Uterus (tissue), 4 donors: ENCODE measurements at places on chromosomes 3 and 15.

DNA sequence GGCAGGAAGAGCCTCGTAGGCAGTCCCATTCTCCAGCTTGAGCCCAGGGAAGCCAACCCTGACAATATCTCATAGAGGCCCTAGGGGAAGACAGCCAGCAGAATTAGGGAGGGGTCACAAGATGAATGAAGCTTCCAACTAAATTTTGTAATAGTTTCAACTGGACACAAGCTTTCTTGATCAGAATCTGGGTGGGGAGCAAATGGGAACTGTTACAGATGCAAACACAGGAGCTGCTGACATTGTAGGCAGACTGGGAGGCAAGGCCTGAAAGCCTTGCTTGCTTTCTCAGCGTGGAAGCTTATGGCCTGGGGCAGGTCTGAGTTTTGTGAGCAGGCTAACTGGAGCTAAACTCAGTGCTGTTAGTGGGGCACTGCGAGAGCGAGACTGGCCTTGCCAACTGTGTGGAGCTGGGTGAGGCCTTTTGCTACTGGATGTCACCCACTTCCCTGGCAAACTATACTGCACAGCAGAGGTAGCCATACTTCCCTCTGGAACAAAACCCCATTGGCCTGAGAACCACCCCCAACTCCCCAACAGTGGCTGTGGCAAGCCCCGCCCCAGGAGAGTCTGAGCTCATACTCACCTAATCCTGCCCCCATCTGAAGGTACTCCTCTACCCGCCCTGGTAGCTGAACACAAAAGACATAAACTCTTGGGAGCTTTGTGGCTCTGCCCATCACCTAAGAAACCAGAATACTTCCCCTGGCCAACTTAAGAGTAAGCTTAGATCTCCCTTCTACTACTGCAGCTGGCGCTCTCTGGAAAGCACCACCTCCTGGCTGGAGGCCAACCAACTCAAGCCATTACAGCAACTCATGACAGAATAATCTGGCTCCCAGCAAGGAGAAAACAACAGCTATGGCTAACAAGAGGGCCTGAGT, 42.9 kb downstream of the CFAP20DC start:
- DNase-seq = no peak

DNA sequence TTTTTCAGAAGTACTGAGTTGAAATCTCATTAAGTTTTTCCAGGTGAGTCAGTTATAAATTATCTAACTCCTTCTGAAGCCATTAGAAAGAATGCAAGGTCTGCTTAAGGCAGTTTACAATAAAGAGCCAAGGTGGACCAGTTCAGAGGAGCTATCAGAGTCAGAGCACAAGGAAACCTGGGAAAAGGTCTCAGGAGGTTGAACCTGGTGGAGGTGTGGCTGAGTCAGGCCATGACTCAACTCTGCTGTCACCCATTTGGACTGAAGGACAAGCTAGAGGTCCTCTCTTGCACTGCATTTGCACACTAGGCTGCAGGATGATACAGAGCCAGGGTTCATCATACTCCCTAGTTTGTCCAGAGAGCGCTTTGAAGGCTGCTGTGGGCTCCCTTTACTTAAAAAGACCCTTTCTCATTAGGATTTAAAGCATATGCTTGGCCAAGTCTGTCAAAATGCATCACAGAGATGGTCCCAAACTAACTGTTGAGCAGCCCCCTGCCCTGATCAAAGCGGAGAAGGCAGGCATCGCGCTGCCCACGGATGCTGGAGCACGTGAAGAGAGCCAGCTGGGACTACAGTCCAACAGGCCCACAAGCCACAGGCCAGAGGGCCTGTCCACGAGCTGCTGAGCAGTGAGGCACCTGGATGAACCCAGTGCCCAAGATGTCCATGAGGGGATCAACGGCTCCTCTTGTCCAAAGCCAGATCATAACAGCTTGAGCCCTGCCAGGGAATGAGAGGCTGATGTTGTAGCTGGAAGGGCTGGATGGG, 26.0 kb upstream of the MRPS22 start:
- no peak for DNase-seq

DNA sequence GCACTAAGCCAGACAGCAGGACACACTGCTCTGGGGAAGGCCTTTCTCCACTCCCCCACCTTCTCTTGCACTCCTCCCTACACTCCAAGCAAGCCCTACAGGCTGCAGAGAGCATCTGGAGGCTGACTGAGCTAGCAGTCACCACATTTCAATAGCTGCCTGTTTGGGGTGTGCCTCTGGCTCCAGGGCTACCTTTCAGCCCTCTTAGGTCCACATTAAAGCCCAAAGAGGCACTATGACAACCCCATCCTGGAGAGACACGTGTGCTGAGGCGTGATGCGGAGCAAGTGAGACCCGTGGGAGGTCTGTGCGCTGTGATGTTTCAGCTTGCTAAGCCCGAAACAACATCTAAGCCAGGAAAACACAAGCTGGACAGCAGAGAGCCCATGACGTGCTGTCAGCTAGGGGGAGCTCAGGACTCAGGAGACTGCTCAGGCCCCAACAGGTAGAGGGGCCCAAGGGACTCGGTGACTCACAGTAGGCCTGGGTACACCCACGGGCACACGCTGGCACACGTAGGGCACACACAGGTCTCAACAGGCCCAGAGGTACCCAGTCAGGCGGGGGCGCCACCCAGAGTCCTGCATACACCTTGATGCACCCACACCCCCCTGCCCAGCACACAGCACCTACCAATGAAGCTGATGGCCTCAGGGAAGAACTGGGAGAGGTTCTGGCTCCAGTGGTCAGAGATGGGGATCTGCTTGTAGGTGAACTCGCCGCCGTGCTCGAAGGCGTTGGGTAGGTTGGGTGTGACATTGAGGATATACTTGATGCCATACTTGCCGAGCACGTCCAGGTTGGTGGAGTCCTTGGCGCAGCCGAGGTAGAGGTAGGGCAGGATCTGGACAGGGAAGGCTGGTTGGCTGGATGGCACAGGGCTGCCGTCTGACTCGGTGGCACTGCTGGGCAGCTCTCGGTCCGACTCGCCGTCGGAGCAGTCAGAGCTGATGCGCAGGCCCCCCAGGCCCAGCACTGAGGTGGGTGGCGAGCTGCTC, 2.8 kb downstream of the DUSP7 start:
- peak; percentile 54 for DNase-seq

GRCh38 chr15:34182942-34183341, 27.0 kb downstream of the KATNBL1 start:
- DNase-seq = no peak

GRCh38 chr15:74422652-74423430, 10.9 kb downstream of the SEMA7A start:
- DNase-seq = no peak

DNA sequence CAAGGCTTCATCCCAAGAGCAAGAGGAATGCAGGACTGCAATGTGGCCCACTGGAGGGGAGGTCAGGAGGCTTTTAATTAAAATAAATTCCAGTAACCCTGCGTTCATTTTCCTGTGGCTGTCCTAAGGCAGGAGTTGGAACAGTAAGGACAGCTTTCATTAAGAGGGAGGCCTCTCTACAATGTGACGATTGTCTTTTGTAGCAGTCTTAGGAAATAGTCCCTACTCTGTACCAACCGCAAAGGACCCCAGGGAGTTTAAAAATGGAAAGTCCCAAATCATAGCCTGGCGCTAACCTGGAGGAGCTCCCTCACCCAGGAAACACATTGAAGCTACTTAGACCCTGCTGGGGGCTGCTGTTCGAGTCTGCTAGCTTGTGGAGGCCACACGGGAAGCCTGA, 62.8 kb downstream of the SYNM start:
- no peak for DNase-seq

DNA sequence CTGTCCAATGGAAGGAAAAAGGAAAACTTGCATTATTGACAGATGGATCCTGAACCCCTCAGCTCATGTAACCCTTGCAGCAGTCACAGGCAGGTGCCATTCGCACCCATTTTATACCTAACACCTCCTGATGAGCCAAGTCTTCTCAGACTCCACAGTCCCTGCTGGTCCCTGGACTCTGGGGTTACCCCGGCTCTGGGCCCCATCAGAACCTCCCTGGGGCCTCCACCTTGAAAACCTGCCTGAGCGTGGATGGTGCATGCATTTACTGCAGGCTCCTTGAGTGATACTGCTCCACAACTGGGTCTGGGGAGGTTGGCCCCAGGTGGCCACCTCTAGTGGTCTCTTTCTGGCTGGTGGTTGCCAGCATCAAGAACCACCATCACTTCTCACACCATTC, 15.9 kb upstream of the DOCK3 start:
- DNase-seq = no peak
